Naive thymus-derived CD8-positive, alpha-beta T cell (primary cell): ENCODE measurements at places on chromosomes 7 and 10. TPM values are rescaled to one million over a fixed set of nuclear protein-coding genes. Genes with fewer than 3 reads are reported as not detected.

DNA sequence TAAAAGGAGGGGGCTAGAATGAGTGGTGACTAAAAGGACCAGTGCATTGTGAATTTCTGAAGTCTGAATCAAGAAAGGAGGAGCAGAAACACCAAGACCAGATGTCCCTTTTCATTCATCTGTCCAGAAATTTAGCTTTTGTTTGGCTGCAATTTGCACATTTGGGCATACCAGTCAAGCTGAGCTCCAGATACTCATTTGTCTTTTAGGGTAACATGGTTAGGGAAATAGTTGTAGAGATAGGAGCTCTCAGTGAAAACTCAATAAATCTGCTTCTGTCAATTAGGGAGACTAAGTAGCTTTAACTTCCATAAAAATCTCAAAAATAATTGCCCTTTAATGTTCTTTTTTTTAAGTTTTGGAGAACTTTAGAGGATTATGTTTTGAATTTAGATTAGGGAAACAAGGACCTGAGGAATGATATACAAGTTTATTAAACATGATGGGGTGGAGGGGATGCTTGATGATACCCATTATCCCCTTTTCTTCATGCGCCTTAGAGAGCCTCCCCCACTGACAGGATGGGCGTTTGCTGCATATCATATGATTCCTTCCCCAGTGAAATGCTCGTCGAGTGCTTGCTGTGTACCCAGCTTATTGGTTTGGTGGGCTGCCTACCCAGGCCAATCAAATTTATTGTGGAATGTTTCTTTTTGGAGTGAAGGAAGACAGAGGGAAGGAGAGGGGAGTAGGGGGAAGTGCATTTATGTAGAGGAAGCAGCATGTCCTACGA is 50.7 kb upstream of the RPA3 start:
- no peak for DNase-seq

DNA sequence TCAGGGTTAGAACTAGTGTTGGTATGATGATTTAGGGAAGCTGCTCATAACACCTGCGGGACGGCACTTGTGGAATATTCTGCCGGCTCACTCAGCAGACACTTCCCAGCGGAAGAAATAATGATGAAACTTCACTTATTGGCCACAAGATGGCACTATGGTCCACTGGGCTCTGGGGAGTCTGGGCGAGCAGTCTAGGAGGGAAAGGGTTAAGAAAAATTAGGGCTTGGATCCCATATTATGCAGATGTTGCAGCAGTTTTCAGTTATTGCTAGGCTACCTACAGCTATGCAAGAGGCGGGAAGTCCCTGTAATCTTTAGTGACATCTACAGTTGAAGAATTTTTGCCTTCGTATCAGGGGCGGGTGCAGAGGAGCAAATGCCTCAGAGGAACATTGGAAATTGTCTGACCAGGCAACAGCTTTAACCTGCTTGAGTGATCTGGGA is 238.7 kb upstream of the PRSS58 start:
- DNase-seq = no peak

The METTL27 gene
- 0.52 TPM for polyA plus RNA-seq

The IGF2BP3 gene
- polyA plus RNA-seq = not detected
